ENCODE measurements at places on chromosomes 7 and 10. TPM values are rescaled to one million over a fixed set of nuclear protein-coding genes. Genes with fewer than 3 reads are reported as not detected.

Gene TRIM50
- not detected for polyA plus RNA-seq

Gene ERVW-1
- polyA plus RNA-seq = not detected

Gene SPDYE5
- not detected for polyA plus RNA-seq

Gene GIMAP8
- not detected for polyA plus RNA-seq

Gene OR13A1
- not detected for polyA plus RNA-seq

Gene SLC16A9
- polyA plus RNA-seq = 6.7 TPM

Gene CPN1
- polyA plus RNA-seq = not detected

Gene NFE2L3
- polyA plus RNA-seq = 50.8 TPM

Gene GARIN1A
- polyA plus RNA-seq = 1.2 TPM

Gene KIAA1549
- polyA plus RNA-seq = 3.6 TPM

Gene CLRN3
- 0.25 TPM for polyA plus RNA-seq

Gene ARHGEF5
- 0.07 TPM for polyA plus RNA-seq

Gene FAM131B
- 43.6 TPM for polyA plus RNA-seq

Gene ARHGEF35
- polyA plus RNA-seq = 0.02 TPM

Gene TEX47
- polyA plus RNA-seq = not detected

Gene TAS2R60
- polyA plus RNA-seq = not detected

Gene GSTO1
- polyA plus RNA-seq = 114 TPM

Gene NEUROG3
- polyA plus RNA-seq = not detected

Gene CNTNAP2
- polyA plus RNA-seq = 3.4 TPM

Gene EBF3
- not detected for polyA plus RNA-seq

Gene HYAL4
- not detected for polyA plus RNA-seq

Gene SAP25
- 1.0 TPM for polyA plus RNA-seq

Gene CABCOCO1
- 0.94 TPM for polyA plus RNA-seq

Gene RHOBTB1
- 13.8 TPM for polyA plus RNA-seq

Gene PDE1C
- polyA plus RNA-seq = 4.6 TPM

Gene HOXA11
- not detected for polyA plus RNA-seq

Gene PROSER2
- 0.86 TPM for polyA plus RNA-seq

Gene LRGUK
- 1.5 TPM for polyA plus RNA-seq

Gene UPK3B
- not detected for polyA plus RNA-seq

Gene STEAP1B
- 16.6 TPM for polyA plus RNA-seq

Gene UTF1
- not detected for polyA plus RNA-seq

Gene RALA
- 37.4 TPM for polyA plus RNA-seq

Gene UCN3
- not detected for polyA plus RNA-seq

Gene GHRHR
- not detected for polyA plus RNA-seq

Gene OAT
- polyA plus RNA-seq = 97.6 TPM

Gene NPC1L1
- polyA plus RNA-seq = not detected

Gene WEE2
- polyA plus RNA-seq = not detected

Gene CALCR
- polyA plus RNA-seq = 0.12 TPM

Gene PDIA4
- 393 TPM for polyA plus RNA-seq

Gene TFR2
- polyA plus RNA-seq = 0.32 TPM

Gene DLX5
- polyA plus RNA-seq = 0.06 TPM
